ENCODE measurements at places on chromosomes 2 and 18.

DNA sequence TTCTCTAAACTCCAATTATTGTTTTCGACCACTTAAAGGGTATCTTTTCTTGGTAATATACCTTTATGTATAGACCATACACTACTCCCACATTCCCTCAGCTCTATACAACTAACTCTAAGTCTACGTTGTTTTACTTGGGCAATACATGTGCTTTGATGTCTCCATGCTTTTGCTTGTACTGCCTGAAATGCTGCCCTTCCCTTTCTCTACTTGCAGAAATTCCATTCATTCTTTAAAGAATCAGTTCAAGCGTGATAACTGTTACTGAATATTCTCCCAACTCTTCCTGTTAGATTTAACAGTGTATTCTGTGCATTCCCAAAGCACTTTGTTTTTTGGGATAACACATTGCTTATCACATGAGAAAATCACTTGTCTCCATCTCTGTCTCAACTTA, 157.0 kb upstream of the AQP4 start:
- DNase-seq, result no peak

- DNase-seq, result no peak
These were observed 63.2 kb upstream of the TPO start for GRCh38 chr2:1350111-1350510.

DNA sequence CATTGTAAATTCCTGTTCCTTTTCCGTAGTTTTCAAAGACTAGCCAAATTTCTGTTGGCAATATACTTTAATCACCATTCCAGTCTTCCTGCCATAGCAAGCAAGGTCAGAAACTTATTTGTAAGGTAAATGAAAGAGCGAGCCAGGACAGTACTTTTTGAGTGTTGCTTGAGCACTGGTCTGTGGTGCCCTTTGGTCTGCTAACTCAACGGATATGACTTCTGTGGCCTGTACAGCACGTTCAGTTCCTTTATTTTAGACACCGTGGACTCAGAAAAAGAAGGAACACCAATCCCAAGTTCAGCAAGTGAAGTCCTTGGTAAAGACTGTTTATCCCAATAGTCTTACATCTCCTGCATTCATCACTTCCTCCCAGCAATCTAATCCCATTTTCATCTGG, 166.3 kb downstream of the MYO1B start:
- DNase-seq, result no peak

GRCh38 chr2:207676827-207677354, 34.5 kb upstream of the CCNYL1 start:
- DNase-seq, result no peak

GRCh38 chr2:158573739-158574138, 117.0 kb downstream of the PKP4 start:
- DNase-seq, result no peak

Measured in neuronal stem cell (in vitro differentiated cells).